ENCODE measurements at places on chromosomes 7 and 10.

- DNase-seq: no peak
These were observed 136.6 kb downstream of the GRID1 start for GRCh38 chr10:86229811-86230556.

DNA sequence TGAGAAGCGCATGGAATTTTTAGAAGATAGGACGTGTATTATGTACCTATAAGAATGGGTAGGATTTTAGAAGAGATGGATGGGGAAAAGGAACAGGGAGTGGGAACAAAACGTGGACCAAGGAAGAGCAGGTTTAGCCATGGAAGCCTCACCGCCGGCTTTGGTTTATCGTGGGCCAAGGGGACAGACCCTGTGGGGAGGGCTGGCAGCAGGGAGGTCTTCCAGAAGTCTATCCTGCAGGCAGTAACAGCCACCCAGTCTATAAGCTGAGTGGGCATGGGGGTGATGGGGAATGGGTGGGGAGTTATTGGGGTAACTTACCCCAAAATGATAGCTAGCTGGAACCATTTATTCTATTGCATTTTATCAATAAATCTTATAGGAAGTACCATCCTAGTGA, 44.9 kb downstream of the IKZF1 start:
- no peak for DNase-seq

- DNase-seq: no peak
These were observed 244.7 kb downstream of the PTEN start for GRCh38 chr10:88108115-88108610.

DNA sequence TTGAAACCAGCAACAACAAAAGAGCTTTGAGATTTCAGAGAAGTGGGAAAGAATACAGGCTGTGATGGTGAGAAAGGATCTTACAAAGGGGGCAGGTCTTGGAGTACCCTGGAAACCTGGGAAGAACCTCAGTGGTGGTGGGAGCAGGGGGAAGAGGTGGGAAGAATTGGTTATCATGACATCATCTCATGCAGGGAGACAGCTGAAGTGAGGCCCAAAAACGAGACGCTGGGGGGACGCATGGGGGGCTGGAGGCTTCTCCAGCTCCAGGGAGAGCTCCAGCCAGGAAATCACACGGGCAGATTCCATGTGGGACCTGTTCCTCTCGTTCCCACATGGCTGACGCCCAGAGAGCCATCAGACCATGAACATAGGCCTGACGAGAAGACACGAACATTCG, 177.3 kb upstream of the RNF32 start:
- no peak for DNase-seq

GRCh38 chr7:20470726-20471125, 140.0 kb downstream of the ITGB8 start:
- DNase-seq: no peak

GRCh38 chr10:114172216-114172615, 1.8 kb downstream of the CCDC186 start:
- DNase-seq: no peak

- no peak for DNase-seq
These were observed 75.9 kb downstream of the OAT start for GRCh38 chr10:124342821-124343170.

- DNase-seq: no peak
These were observed 227.7 kb downstream of the SKIDA1 start for GRCh38 chr10:21297603-21298383.

All from stimulated activated CD8-positive, alpha-beta memory T cell treated with anti-CD3 and anti-CD28 coated beads, Interleukin-15, amount 100 ng/mL, for 1 hour (primary cell).